ENCODE measurements at places on chromosomes 6 and 20. TPM values are rescaled to one million over a fixed set of nuclear protein-coding genes. Genes with fewer than 3 reads are reported as not detected.

- H3K36me3 ChIP-seq: no peaks in the 10 kb centered on the region
- H3K4me1 ChIP-seq: no peaks in the 10 kb centered on the region
- no peak overlapping the region for H3K4me3 ChIP-seq
These were observed 48.9 kb downstream of the EDN3 start for GRCh38 chr20:59349277-59349676.

DNA sequence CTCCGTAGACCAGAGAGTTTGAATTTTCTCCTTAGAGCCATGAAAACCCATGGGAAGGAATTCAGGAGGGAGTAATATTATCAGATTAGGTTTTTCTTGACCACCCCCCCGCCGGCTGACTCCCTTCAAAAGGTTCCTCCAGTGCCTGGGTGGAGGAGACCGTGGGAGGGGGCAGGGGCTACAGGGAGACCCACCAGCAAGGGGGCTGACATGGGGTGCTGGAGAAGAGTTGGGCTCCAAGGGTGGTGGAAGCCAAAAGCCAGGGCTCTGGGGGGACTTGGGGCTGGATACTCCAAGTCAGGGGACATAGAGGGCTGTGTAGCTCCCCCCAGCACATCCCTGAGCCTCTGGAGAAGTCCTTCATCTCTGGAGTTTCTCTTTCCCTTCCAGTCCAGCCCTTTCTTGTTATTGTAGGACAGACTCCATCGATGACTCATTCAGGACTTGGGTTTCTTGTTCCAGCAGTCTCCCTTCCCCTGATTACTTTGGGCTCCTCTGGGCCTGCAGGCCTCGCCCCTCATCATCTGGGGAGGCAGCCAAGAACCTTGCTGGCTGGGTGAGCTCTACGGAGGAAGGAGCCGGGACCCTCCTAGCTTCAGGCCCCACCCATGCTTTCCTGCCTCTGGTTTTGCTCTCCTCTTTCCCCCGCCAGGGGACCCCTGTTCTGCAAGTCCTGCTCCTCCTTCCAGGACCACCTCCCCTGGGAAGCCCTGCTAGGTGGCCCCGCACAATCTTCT is 10.5 kb upstream of the KIAA1755 start:
- H3K4me3 ChIP-seq: peak overlapping the region; percentile 39
- H3K27ac ChIP-seq: peak overlapping the region; percentile 87

GRCh38 chr6:168007592-168008338 is 10.3 kb downstream of the KIF25 start:
- H3K4me3 ChIP-seq: no peak overlapping the region
- H3K36me3 ChIP-seq: peaks cover 8% of the 10 kb centered on the region
- no peak for DNase-seq
- peaks cover 18% of the 10 kb centered on the region for H3K4me1 ChIP-seq
- peak overlapping the region; percentile 58 for H3K27ac ChIP-seq

- no peak overlapping the region for H3K4me3 ChIP-seq
- no peak overlapping the region for H3K27ac ChIP-seq
- H3K27me3 ChIP-seq: peaks cover 33% of the 10 kb centered on the region
- no peaks in the 10 kb centered on the region for H3K4me1 ChIP-seq
These were observed 135.4 kb downstream of the CDC5L start for GRCh38 chr6:44522871-44523270.

The CALHM6 gene
- total RNA-seq: 0.94 TPM

- no peaks in the 10 kb centered on the region for H3K4me1 ChIP-seq
- no peak overlapping the region for H3K4me3 ChIP-seq
- no peaks in the 10 kb centered on the region for H3K36me3 ChIP-seq
- DNase-seq: no peak
These were observed 8.9 kb downstream of the FITM2 start for GRCh38 chr20:44302026-44302669.

- no peaks in the 10 kb centered on the region for H3K36me3 ChIP-seq
- H3K4me3 ChIP-seq: no peak overlapping the region
- no peak for DNase-seq
- H3K27ac ChIP-seq: no peak overlapping the region
- no peaks in the 10 kb centered on the region for H3K4me1 ChIP-seq
These were observed 985.1 kb upstream of the SLC35B3 start for GRCh38 chr6:9420316-9421015.

The TRIM15 gene
- not detected for total RNA-seq

The PM20D2 gene
- 7.9 TPM for total RNA-seq

The MCHR2 gene
- not detected for total RNA-seq

The TINAG gene
- total RNA-seq: not detected

DNA sequence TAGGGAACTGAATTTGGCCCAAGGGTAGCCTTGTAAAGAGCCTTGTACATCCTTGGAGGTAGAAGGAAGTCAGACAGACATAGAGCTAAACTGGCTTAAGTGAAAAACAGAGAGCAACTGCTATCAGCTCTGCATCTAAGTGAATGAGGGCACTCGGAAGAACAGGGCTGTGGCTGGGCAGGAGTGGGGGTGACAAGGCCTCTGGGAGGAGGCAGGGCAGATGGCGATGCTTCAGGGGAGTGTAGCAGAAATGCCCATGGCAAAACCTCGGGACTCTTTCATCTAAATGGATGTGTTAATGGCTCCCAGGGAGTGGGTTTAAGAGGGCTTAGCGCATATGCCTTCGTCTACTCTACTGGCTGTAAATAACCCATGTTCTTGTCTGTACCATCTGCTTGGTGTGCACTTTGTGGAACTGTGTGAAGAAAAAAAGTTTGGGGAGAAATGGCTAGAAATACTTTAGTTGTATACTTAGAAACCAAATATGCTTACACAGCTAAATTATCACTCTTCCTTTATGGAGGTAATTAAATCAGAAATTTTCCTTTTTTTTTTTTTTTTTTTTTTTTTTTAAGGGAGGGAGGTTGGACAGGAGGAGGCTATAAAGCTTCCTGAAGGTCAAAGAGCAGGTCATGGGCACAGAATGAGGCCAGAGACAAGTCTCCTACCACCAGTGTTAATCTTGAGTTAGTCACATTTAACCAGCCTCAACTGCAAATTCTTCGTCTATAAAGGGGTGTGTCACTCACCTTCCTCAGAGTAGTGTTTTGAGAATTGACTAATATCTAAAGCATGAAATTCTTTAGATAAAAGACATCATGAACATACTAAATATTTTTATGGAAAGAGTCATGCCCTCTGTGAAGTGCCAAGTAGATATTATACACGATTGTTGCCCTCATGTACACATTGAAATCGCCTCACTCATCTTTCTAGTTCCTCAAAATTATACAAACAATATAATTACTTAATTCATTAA is 60.9 kb downstream of the FYN start:
- H3K4me1 ChIP-seq: peaks cover 16% of the 10 kb centered on the region
- no peaks in the 10 kb centered on the region for H3K27me3 ChIP-seq
- no peak overlapping the region for H3K4me3 ChIP-seq
- no peak overlapping the region for H3K27ac ChIP-seq

DNA sequence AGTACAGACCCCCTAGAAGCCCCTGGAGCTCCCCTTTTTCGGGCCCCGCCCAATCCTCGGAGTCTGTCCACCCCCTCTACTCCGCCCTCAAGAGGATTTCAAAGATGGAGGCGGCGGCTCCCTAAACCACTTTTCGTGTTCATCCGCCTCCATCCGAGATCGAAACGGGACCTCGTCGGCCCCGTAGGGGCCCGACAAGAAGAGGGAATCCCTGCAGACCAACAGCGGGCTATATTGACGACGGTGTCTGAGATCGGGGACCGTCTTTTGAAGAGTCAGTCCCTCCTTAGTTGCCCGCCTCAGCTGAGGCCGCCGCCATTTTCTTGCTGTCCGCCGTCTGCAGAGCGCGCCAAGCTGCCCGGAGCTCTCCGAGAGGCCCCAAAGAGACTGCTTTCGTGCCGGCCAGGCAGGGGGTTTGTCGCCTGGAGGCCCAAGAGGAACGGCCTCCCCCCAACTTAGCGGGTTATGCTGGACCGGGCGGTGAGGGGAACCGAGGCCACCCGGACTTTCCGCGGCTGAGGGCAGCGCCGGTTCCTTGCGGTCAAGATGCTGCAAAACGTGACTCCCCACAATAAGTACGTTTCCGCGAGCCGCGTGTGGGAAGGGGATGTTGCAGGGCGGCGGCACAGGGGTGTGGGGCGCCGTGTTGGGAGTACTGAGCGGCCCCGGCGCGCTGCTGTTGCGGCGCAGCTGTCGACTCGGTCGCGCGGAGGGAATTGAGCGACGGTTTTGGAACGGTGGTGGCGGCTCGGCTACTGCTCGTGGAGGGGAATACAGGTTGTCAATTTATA is 4.2 kb downstream of the BRD2 start:
- DNase-seq: no peak
- H3K27ac ChIP-seq: peak overlapping the region; percentile 100
- H3K36me3 ChIP-seq: peaks cover 56% of the 10 kb centered on the region
- H3K4me1 ChIP-seq: peaks cover 33% of the 10 kb centered on the region
- H3K4me3 ChIP-seq: peak overlapping the region; percentile 91

The SEMG1 gene
- not detected for total RNA-seq

DNA sequence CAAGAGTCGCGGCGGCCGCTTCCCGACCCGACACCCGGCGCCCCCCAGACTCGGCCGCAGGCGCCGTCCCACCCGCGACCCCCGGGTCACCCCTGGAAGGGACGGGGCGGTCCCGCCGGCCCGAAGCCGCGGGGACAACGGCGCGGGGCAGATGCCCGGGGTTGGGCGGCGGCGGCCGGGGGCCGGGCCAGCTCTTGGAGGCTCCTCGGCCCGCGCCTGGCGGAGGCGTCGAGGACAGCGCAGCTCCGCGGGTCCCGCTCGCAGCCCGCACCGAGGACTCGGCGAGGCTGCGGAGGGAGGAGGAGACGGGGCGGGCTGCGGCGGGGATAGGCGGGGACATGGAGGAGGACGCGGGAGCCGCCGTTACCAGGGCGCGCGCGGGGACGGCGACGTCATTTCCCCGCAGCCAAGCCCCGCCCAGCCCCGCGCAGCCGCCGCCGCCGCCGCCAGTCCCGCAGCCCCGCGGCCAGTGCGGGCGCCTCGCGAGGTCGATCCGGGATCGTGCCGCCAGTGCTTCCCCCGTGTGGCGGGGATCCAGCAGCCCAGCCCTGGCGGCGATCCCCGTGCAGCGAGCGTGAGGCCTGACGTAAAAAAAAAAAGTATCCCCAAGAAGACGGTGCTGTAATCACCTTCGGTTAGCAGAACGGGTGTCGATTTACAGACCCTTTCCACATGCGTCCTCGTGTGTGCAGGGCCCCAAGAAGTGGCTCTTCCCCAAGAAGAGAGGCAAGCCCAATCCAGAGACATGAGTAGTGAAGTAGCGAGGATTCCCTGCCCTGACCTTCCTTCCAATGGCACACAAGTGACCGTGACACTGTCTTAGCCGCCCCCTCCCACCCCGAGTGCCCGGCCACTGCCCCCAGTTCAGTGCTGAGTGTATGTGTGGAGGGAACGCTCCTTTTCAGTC is at the start of gene FAM184A:
Gene FAM184A, minus strand, starts transcription at position 289 of the 907 bp plus-strand sequence. CDS start 365 bp downstream, outside the sequence.
- no peaks in the 10 kb centered on the region for H3K36me3 ChIP-seq
- peak within 1 kb of the TSS; percentile 59 for H3K27ac ChIP-seq
- H3K4me1 ChIP-seq: peaks cover 10% of the 10 kb centered on the region
- DNase-seq: peak; percentile 89
- peak within 1 kb of the TSS; percentile 91 for H3K4me3 ChIP-seq

GRCh38 chr6:97947841-97948240 is 664.8 kb upstream of the MMS22L start:
- no peaks in the 10 kb centered on the region for H3K36me3 ChIP-seq
- no peak overlapping the region for H3K4me3 ChIP-seq

The TRIM40 gene
- not detected for total RNA-seq

The VSTM2L gene
- 14.7 TPM for total RNA-seq

GRCh38 chr6:20271818-20272217 is 59.5 kb upstream of the MBOAT1 start:
- peaks cover 3% of the 10 kb centered on the region for H3K4me1 ChIP-seq
- no peak overlapping the region for H3K4me3 ChIP-seq
- no peak for DNase-seq

The TBC1D22B gene
- total RNA-seq: 13.5 TPM

The SLC4A11 gene
- total RNA-seq: 3.2 TPM

The FABP7 gene
- total RNA-seq: not detected

The MYL9 gene
- total RNA-seq: 197 TPM

- no peak for DNase-seq
- H3K4me3 ChIP-seq: peak overlapping the region; percentile 19
- H3K27ac ChIP-seq: peak overlapping the region; percentile 82
- H3K27me3 ChIP-seq: no peaks in the 10 kb centered on the region
- H3K36me3 ChIP-seq: no peaks in the 10 kb centered on the region
These were observed 14.4 kb downstream of the JARID2 start for GRCh38 chr6:15260099-15260821.

The NOX3 gene
- total RNA-seq: not detected

- DNase-seq: no peak
- peaks cover 11% of the 10 kb centered on the region for H3K4me1 ChIP-seq
- peak overlapping the region; percentile 72 for H3K4me3 ChIP-seq
- H3K27ac ChIP-seq: peak overlapping the region; percentile 95
These were observed 47.4 kb downstream of the PDE10A start for GRCh38 chr6:165615636-165616035.

The ULBP1 gene
- 11.5 TPM for total RNA-seq

GRCh38 chr20:56442389-56443365 is 25.8 kb upstream of the RTF2 start:
- no peak overlapping the region for H3K4me3 ChIP-seq
- H3K27me3 ChIP-seq: no peaks in the 10 kb centered on the region
- H3K4me1 ChIP-seq: peaks cover 48% of the 10 kb centered on the region
- H3K36me3 ChIP-seq: no peaks in the 10 kb centered on the region
- peak overlapping the region; percentile 78 for H3K27ac ChIP-seq
- DNase-seq: no peak

The PTCRA gene
- not detected for total RNA-seq

DNA sequence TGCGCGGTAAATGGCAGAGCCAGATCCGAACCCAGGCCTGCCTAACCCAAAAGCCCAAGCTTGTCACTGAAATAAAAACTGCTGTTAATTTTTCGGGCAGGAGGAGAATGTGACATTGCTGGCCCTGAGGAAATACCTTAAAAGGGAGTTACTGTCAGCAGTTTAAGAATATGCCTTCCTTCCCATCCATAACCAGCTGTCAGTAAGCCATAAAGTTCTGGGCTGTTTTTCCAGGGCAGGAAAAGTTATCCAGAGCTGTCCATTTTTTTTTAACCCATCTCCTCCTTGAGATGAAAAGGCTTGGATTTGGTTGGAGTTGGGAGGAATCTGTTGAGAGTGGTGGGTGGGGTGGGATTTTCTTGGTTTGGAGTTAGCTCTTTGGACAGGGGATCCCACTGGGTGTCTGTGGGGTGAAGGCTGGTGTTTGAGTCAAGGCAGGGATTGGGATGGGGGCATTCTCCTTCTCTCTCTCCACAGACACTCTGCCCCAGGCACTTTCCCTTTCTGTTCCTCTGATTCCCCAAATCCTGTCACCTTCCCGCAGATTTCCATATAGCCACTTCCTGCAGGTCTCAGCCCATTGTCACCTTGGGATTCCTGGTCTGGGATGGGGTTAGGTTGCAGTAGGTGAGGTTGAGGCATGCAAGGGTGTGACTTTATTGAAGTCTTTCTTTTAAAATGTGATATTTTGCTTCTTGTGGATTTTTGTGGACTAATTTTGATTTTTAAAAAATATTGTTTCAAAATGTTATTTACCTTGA is 4.3 kb upstream of the KCNG1 start:
- H3K27me3 ChIP-seq: peaks cover 65% of the 10 kb centered on the region
- H3K36me3 ChIP-seq: no peaks in the 10 kb centered on the region
- no peak for DNase-seq
- H3K4me3 ChIP-seq: no peak overlapping the region

- no peak overlapping the region for H3K27ac ChIP-seq
- no peak overlapping the region for H3K4me3 ChIP-seq
- H3K4me1 ChIP-seq: no peaks in the 10 kb centered on the region
- no peaks in the 10 kb centered on the region for H3K36me3 ChIP-seq
These were observed 571.8 kb upstream of the IMPG1 start for GRCh38 chr6:76644231-76644630.
